ENCODE measurements at places on chromosomes 1 and 21.

DNA sequence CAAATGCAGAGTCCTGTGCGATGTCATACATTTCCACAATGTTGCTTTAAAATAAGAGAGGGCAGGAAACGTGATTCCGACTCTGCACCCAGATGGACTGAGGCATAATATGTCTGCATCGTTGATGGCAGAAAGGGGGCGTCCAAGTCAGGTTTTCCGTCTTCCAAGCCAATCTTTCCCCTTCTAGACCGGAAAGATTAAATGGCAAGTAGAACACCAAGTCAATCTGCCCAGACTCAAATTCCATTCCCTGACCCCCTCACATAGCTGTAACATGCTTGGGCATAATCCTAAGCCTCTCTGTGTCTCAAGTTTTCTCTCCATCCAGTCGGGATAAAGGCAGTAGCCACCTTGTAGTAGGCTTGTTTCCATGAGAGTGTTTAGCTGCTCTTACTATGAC is 14.4 kb downstream of the PCP4 start:
- peak; percentile 29 for DNase-seq

DNA sequence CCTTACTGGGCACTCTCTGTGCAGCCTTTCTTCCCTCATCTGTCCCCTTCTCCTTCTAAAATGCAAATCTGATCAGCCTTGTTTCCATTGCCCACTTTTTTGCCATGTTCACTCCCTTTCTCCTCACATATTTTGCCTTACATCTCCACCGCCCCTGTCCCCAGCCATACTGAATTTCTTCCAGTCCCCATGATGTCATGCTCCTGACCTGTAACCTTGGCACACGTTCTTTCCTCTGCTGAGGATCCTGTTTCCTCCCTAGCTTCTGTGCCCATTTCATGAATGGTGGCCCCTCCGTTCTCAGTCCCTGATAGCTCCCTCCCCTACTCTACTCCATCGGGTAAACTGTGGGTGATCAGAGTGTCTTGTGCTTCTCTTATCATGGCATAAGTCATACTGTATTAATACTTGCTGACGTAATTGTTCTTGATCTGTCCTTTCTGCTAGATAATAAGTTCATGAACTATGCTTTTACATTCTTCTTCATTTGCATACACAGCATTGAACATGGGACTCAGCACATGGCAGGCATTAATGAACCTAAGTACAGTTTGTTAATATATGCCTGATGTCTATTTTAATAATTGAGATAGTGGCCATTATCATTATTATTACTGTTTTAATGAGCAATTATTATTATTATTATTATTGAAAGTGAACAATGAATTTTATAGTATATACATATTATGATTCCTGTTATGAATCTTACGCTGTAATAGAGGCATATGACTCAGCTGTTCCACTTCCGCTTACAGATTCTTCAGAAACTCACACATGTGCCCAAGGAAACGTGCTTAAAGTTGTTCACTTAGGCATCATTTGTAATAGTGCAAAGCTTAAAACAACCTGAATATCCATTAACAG is 28.5 kb downstream of the MAP3K21 start:
- DNase-seq, result no peak

DNA sequence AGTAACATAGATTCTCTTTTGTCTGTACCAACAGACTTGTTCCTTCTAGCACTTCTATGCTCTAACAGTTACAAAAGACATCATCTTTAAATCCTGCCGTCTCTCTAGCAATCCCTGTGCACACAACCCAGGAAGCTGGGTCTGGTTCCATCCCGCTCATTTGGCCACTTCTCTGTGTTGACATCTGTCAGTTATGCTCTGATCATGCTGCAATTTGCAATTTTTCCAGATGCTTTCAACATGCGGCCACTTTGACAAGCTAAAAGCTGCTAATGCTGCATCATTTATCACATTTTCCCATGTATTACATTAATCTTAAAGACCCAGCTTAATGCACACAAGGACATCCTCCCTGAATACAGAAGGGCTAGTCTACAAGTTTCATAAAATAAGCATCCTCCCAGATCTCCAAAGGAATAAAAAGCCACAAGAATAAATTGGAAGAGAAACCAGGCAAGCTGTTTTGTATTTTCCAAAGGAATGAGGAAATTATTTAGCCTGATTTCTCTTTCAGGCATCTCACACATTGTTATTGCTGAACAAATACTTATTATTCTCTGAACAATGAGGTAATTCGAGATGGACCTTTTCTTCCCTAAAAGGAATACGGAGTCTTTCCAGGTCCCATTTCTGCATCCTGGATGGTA is 19.0 kb upstream of the LRRC52 start:
- no peak for DNase-seq

- no peak for DNase-seq
These were observed 206.8 kb downstream of the ZNF326 start for GRCh38 chr1:90201467-90202358.

GRCh38 chr1:226287587-226287986 is 21.4 kb downstream of the LIN9 start:
- no peak for DNase-seq

- no peak for DNase-seq
These were observed 92.4 kb upstream of the AKT3 start for GRCh38 chr1:243942196-243943150.

DNA sequence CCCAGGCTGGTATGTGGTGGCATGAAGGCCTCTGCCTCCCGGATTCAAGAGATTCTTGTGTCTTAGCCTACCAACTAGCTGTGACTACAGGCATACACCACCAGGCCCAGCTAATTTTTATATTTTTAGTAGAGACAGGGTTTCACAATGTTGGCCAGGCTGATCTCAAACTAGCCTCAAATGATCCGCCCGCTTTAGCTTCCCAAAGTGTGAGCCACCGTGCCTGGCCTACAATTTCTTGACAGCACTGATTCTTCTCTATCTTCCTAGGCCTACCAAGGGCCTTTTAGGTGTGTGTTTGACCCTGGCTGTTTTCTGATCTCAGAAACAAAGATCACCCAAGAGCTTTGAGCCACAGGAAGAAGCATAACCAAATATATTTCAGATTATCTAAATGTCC is 540.8 kb upstream of the ADAMTS5 start:
- DNase-seq, result no peak

DNA sequence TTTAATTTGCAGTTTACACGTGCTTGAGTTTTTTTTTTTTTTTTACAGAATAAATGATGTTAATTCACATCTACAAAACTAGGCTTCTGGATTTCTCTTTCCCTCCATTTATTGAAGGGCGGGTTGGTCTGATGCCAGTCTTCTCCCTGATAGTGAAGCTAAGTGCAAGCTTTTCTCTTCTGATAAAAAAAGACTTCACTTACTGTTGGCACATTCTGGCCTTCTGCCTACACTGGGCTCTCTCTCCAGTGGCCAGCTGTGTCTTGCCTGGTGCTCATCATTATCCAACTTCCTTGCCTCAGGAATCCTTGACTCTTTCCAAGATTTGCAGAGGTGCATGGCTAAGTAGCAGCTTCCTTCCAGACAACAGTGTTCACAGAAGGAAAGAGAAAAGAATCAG is 7.6 kb upstream of the RAP1A start:
- DNase-seq, result no peak
